ENCODE measurements at places on chromosomes 4 and X.

- DNase-seq, result peak; percentile 83
Observed at GRCh38 chr4:38319456-38320342, 344.3 kb upstream of the KLF3 start.

GRCh38 chr4:162793571-162793970 lies 373.1 kb downstream of the NAF1 start:
- DNase-seq, result no peak

- DNase-seq, result no peak
Observed at GRCh38 chr4:158025131-158025530, 147.7 kb downstream of the GASK1B start.

GRCh38 chr4:76947369-76947768 lies 2.2 kb upstream of the SEPTIN11 start:
- DNase-seq, result no peak

GRCh38 chr4:5979981-5980380 lies 38.2 kb downstream of the C4orf50 start:
- no peak for DNase-seq

GRCh38 chr4:6419452-6420028 lies 52.9 kb downstream of the PPP2R2C start:
- no peak for DNase-seq

DNA sequence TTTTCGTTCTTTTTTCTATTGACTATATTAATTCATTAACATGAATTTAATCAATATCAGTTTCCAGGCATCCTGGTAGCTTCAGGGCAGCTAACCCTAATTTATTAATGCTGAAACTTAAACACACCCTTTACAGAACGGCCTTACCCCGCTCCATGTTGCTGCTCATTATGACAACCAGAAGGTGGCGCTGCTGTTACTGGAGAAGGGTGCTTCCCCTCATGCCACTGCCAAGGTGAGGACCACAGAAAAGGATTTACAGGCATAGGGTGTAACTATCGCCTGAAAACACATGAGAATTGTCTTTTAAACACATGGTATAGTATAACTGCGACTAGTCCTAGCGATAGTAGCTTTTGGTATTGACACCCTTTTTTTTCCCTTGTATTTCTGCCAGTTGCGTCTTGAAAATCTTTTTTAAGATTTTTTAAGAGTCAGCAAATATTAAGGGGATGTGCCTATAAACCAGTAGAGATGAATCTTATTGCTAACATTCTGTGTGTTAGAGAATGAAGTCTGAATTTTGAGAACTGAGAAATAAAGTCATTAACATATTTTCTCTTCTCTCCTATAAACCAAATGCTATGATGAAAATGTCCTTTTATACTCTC lies 229.0 kb downstream of the ANK2 start:
- peak; percentile 18 for DNase-seq

DNA sequence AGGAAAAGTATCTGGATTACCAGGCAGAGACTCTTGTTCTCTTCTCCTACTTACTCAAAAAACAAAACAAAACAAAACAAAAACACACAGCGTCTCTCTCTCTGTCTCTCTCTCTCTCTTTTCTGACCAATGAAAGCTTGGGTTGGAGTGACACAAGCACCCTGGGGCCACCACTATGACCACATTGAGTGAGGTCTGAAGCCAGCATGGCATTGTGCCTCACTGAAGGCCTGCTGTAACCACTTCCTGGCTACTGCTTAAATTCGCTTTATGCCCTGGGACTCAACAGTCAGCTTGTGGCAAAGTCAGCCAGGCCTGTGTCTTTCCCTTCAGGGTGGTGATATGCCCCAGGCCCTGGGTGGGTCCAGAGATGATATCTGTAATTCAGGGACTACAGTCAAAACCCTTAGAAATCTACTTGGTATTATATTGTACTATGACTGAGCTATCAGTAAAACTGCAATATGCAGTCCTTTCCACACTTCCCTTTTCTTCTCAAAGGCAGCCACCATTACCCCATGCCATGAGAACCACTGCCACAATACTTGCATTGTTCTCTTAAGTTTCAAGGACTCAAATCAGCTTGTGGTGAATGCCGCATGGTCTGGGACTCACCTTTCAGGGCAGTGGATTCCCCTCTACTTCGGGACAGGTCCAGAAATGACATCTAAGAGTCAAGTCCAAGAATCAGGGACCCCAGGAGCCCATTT lies 606.8 kb upstream of the KLHL4 start:
- no peak for DNase-seq

DNA sequence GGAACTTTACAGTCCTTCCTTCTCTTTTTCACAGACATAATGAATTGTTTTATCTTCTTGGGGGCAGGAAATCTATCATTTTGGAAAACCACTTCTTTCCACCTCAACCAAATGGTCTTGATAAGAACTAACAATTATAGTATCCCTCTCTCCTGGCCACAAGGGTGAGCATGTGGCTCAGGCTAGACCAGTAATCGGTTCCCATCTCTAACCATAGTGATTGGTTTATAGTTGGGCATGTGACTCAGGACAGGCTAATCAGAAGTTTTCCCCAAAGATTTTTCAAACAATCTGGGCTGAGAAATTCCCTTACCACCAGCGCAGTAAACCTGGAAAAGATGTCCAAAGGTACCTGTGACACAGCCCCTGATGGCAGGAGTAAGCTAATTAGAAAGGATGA lies 4.0 kb upstream of the CXorf66 start:
- DNase-seq, result no peak

DNA sequence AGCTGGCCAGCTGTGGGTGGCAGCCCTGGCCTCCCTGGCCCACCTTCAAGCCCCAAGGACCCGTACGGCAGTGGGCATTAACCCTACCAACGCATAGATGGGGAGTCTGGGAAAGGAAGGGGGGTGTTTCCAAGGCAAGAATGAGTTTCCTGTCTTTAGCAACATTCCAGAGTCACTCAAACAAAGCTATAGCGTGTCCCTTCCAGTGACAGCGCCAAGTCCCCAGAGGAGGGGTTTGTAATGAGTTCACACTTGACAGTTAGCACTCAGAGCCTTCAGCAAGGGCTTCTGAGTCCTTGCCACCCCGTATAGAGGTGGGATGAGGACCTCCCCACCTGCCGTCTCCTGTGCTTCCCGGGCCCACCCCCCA lies 1.8 kb downstream of the BGN start:
- no peak for DNase-seq

DNA sequence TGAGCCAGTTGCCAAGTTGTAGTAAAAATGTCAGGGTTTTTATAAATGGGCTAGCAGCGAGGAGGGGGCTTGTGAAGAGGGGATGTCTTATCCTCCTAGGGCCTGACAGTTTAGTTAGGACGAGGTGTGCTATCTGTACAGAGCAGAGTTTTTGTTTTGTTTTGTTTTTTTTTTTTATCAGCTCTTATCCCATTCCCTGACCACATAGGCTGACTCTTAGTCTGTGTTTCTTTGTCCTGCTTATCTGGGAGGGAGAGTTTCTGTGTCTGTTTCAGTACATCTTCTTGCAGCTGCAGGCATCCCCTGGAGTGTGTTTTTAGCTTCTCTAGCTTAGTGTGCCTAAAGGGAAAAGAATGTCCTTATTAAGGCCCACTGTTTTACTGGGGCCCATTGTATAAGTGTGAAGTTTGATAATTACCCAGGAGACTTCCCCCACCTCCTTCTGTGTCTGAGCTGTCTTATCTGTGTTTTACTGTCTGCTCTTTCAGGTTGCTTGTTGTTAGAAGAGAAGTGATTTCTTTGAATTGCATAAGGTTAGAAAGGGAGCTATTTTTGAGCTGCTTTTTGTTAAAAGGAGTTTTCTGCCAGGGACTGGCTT lies 32.0 kb downstream of the PAGE2 start:
- no peak for DNase-seq

- DNase-seq, result no peak
Observed at GRCh38 chr4:158164768-158165213, 8.0 kb downstream of the GASK1B start.

DNA sequence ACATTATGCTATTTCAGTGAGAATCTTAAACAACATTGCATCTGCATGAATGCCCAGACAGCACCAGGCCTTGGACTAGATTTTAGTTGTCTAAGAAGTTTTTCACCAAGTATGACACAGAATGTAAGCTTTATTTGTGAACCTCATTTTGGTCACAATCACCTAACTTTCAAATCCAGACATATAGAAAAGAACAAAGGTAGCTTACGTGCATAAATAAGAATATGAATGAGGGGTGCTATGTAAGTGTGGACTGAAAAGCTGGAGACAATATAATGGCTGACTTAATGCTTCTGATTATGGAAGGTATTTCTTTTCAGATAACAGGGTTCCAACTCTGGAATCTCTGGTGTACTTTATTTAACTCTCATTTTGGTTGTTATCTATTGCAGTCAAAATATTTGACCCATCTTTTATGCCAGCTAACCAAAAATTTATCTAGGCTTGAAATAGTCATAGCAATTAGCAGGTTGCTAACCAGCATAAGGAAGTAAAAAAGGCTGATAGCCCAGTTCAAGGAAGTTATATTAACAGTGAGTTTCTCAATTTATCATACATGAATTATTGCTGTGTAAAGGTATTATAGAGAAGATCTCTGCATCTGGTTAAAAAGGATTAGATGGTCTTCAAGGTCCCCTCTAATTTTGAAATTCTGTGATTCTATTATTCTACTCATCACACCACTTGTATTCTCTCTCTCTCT lies 36.5 kb downstream of the SLC7A11 start:
- DNase-seq, result no peak

DNA sequence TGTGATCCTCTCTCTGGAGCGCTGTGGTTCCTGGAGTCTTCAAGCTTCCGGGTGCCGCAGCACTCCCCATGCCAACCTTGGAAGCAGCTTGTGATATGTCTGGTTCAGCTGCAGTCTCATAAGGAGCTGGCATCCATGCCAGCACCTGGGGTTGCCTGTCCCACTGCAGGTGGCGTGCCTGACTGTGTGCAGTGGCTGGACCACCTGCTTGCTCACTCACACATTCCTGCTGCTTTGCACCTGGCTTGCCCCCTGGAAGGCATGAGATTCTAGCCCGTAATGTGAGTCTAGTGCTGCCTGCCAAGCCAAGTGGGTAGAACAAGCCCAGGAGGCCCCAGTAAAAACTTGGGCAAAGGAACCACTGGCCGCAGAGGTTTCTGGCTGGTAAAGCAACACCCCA lies 687.2 kb upstream of the AADAT start:
- DNase-seq, result no peak

- no peak for DNase-seq
Observed at GRCh38 chrX:97619499-97619898, 735.8 kb downstream of the RPA4 start.

DNA sequence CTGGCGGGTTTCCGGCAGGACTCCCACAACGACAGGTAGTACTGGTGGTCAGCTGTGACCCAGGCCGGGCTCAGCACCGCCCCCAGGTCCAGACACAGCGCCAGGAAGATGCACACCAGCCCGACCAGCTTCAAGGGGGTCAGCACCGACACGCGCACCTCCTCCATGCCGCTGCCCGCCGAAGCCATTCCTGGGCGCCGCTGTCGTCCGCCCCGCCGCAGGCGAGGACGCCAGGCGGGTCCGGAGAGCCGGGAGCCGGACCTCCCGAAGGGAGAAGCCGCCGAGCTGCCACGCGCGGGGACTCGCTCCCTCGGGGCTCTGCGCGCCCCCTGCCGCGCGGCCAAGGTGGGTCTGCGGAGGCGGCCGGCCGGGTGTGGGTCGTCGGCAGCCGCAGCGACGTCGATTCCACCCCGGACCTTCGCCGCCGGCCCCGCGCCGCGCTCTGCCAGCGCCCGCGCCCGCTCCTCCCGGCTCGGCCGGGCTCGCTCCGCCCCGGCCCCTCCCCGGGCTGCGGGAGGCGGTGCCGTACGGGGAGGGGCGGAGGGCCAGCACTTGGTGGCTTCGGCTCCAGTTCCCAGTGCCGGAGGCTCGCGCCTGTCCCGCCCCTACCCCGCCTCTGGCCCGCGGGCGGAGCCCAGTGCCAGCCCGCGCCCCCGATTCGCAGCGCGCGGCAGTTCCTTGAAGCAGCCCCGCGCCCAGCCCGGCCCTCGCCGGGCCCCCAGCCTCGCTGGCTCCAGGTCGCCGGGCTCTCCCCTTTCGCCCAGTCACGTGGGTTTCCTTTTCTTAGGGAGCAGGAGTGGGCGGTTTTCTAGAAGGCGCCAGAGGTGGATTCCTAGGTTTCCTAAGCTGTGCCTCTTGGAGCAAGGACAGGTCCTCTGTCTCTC lies at the start of gene TMEM47:
Gene TMEM47 (minus strand): TSS at position 444 of the 884 bp plus-strand sequence. CDS start 256 bp downstream, at position 188.
- DNase-seq, result no peak

DNA sequence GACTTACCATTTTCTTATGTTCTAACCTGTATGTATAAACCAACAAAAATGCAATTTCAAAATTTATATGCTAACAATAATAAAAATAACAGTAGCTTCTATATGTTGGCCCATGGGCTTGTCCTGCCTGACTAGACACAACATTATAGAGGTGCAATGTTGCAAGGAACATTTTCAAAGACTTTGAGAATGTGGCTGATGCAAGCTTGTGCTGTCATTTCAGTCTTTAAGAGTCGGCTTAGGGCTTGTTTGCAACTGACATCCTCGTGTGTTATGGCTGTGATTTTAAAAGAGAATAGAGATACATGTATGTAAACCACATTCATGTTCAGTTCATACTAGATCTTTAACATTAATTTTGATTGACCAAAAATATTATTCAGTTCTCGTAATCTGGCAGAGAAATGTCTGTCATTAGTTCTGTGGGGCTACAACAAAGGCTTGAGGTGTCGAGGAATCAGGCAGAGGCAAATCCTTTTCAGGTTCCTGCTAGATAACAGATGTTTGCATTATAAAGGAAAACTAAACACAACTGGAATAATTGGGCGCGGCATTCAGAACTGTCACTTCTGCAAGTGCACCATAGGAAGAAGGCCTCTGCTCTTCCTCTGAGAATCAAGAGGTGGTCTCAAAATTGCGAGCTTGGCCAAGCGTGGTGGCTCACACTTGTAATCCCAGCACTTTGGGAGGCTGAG lies 13.1 kb downstream of the TMSB4X start:
- no peak for DNase-seq

DNA sequence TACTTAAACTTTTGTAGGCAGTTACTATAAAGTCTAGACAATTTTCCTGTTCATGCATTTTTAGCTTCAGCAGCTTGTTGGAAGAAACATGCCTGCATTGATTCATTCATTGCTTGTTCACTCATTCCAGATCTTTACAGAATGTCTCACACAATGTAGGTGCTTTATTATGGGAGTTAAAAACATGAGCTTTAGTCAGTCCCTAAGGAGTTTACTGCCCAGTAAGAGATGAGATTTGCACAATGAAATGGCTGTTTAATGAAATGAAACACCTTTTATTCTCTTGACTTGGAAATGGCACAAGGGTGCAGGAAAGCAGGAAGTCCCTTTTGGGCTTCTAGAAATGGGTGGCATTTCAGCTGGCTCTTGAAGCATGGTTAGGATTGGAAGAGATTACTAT lies 2.9 kb downstream of the NOCT start:
- DNase-seq, result no peak

Data from activated T-helper 1 cell treated with anti-CD3 and anti-CD28 coated beads, Interleukin-2, amount 50 U/mL, for 16 hours (primary cell).